ENCODE measurements at places on chromosomes 6 and 20.

GRCh38 chr6:24376871-24377270 is 19.0 kb upstream of the DCDC2 start:
- no peak for DNase-seq

DNA sequence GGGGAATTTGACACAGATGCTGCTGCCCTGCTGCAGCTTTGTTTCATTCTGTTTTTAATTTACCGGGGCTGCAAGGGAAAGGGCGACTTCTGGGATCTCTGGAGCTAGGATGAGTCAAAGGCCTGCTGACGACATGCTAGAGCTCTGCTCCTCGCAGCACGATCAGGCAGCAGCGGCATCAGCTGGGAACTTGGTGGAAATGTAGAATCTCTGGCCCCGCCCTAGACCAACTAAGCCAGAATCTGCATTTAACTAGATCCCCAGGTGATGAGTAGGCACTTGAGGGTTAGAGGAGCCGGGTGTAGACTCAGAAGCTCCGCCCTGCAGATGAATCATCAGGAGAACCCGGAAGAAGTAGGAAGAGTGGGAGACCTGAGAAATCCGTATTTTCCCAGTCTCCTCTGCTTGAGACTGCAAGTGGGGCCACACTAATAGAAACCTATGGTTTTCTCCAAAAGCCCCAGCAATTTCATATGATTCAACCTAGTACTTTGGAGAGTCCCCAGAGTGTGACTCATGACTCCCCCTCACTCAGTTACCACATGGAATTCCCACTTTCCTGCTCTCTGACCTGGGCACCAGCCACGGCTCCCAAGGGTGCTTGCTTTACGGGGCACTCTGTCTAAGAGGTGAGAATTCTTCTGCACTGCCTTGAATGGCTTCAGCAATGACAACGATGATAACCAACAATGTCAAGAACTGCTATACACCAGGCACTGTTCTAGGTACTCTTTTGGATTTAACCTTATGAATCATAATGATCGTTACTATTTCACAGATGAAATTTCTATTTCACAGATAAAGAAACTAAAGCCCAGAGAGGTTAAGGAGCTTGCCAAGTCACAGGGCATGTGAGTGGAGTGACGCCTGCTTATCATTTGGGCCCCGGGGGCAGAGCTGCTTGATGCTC is 18.1 kb downstream of the TUBB2B start:
- peak; percentile 65 for DNase-seq

- DNase-seq = no peak
Observed at GRCh38 chr6:39830444-39830843, 38.3 kb downstream of the DAAM2 start.

DNA sequence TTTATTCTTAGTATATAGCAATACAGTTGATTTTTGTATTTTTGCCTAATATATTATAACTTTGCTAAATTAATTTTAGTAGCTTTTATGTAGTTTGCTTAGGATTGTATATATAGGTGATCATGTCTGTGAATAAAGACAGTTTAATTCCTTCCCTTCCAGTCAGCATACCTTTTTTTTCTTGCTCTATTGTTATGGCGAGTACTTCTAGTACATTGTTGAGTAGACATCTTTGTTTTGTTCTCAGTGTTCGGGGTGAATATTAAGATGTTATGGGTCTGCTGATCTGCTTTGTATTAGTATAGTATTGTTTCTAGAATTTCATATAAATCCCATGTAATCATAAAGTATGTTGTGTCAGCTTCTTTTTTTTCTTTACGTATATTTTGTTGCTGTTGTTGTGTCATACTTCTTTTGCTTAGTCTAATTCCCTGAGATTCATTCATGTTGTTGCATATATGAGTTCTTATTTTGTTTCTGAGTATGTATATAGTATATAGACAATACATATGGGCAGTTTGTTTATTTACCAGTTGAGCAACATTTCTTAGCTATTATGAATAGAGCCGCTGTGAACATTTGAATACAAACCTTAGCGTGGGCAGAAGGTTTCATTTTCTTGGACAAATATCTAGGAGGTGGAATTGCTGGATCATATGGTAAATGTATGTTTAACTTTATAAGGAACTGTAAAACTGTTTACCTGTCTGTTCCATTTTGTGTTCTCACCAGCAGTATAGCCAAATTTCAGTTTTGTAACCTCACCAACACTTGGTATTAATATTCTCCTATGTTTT is 25.5 kb downstream of the NCOA3 start:
- no peak for DNase-seq

GRCh38 chr20:8218861-8219260 is 86.8 kb downstream of the PLCB1 start:
- no peak for DNase-seq

DNA sequence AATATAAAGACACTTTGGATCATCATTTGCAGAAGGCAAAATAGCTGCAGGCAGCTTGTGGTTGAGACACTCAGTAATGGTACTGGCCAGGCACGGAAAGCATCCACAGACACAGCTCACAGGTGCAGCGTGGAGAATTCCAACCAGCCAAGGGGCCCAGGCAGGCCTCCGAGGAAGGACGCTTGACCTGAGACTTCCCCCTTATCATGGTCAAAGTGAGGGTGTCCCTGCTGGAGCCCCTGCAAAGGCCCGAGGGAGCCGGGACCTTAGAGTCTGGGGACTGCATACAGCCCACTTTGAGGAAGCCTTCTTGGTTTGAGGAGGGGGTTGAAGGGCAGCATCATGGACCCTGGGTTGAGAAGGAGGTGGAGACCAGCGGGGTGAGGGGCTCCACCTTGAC is 15.1 kb upstream of the MYT1 start:
- no peak for DNase-seq

DNA sequence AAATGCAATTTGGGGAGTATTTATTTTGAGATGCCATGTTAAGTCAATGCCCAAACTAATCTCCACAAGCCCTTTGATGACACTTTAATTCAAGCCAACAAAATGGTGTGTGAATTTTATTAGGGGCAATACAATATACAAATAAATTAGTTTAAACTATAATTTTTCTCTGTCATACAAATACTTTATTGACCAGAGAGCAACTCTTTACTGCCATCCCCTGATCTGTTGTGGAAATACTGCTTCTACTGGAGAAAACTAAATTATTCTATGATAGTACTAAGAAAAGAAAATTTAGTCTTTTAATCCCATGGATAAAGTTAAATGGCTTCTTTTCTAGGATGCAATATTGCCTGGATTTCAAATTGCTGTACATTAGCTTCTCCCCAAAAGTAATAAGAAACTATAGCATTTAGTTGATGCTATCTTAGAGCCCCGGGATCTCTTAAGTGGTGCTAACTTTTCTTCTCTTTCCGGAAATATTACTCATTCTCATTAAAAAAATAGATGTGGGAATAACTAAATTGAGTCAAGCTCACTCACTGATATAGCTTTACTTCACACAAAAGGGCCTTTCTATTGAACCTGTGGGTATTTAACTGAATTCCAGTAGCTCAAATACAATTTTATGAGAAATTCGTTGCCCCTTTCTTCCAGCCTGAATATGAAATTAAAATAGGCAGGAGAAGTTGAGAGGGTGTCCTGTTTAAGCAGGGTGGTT is 49.2 kb downstream of the SMPDL3A start:
- no peak for DNase-seq

- no peak for DNase-seq
Observed at GRCh38 chr6:43978473-43979346, 148.5 kb downstream of the MRPL14 start.

GRCh38 chr20:14093652-14094051 is 98.3 kb downstream of the MACROD2 start:
- DNase-seq = no peak
